Activated T-helper 17 cell treated with anti-CD3 and anti-CD28 coated beads, Interleukin-2, amount 50 U/mL, for 72 hours (primary cell): ENCODE measurements at places on chromosomes 5 and 9. TPM values are rescaled to one million over a fixed set of nuclear protein-coding genes. Genes with fewer than 3 reads are reported as not detected.
A peak's percentile ranks its signal among the peaks of the same experiment; 100 is the strongest.

The MARVELD2 gene
- total RNA-seq: 0.37 TPM

The CA9 gene
- total RNA-seq: 0.89 TPM

The RAD23B gene
- 67.7 TPM for total RNA-seq

The KCNT1 gene
- not detected for total RNA-seq

The SLC2A6 gene
- total RNA-seq: 1.4 TPM

DNA sequence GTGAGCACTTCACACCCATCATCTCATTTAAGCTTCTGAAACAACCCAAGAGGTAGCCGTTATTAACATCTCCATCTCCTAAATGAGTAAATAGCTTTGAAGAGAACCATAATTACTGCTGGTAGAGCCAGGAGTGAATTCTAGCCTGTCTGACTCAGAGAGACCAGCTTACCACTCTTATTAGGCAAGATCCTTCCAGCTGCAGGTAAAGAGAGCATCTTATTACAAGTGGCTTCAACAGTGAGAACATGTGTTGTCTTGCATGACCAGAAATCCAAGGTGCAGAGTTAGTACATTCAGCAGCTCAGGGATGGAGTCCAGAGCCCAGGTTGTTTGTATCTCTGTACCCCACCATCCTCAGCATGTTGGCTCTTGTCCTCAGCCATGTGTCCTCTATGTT lies 10.9 kb upstream of the AFAP1L1 start:
- no peak for ATAC-seq

- peak; percentile 63 for ATAC-seq
Measured at GRCh38 chr5:36875790-36876298, 725 bp upstream of the NIPBL start.

GRCh38 chr5:158873104-158873503 lies 226.6 kb downstream of the EBF1 start:
- no peak for ATAC-seq

DNA sequence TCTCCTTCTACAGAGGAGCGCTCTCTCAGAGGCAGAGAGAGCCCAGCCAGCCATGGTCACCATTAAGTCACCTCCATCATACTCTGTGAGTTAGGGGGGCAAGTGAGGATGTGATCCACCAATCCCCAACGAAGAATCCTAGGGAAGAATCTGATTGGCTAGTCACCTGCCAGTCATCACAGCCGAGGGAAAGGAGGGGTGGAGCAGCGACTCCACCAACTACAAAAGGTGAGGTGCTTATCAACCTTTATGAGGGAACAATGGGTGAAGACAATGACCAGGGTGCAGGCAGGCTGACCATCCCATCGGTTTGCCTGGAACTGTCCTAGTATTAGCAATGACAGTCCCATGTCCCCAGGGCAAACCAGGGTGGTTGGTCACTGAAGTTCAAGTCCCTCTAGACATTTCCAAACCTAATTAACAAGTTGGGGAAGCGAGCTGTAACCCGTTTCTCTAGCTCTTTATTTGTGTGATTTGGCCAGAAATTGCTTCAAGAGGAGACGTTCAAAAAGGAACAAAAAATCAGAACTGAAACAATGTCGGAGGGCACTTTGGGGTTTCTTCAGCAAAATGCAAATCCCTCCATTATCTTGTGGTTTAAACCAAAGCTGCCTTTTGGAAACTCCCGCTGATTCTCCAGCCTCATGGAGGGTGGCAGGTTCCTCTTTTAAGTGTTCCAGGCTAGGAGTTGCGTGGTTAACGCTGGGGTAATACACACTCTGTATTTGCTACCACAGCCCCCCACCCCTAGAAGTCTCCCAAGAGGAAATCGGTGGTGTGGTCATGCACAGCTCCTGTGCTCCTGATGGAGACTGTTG lies 18.8 kb upstream of the FCN1 start:
- no peak for ATAC-seq

DNA sequence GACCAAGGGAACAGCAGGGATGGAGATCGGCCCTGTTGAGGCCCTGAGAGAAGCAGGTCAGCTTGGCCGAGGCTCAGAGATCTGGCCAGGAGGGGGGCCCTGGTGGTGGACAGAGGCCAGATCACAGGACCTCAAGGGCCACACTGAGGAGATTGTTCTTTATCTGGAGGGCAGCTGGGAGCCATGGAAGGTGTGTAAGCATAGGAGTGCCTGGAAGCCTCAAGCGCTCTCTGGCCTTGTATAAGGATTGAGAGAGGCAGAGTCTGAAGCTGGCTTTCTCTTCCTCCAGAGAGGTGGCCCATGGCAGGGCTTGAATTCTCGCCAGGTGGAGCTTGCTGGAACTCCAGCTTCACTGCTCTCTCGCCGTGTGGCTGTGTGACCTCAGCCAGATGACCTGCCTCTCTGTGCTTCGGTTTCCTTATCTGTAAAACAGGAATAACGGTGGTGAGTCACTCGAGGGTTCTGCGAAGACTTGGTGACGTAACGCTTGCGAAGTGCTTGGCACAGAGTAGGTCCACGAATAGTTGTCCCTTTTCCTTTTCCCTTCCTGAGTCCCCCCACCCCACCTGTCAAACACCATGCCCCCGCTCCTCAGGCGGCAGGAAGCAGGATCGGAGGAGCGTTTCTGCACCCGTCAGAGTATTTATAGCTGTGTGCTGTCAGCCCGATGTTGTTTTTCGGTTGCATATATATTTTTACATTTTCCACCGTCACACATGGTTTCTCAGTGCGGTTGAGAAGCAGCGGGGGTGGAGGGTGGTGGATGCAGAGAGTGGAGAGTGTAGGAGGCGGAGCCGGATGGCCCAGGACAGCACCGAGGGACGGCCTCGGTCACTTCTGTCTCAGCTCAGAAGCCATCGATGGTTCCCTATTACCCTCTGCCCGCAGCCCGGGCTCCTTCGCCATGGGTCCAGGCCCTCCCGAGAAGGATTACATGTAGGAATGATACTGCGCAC lies 17.0 kb upstream of the CRB2 start:
- ATAC-seq: peak; percentile 78

- no peak for ATAC-seq
Measured at GRCh38 chr9:26193237-26193636, 515.0 kb upstream of the TUSC1 start.

DNA sequence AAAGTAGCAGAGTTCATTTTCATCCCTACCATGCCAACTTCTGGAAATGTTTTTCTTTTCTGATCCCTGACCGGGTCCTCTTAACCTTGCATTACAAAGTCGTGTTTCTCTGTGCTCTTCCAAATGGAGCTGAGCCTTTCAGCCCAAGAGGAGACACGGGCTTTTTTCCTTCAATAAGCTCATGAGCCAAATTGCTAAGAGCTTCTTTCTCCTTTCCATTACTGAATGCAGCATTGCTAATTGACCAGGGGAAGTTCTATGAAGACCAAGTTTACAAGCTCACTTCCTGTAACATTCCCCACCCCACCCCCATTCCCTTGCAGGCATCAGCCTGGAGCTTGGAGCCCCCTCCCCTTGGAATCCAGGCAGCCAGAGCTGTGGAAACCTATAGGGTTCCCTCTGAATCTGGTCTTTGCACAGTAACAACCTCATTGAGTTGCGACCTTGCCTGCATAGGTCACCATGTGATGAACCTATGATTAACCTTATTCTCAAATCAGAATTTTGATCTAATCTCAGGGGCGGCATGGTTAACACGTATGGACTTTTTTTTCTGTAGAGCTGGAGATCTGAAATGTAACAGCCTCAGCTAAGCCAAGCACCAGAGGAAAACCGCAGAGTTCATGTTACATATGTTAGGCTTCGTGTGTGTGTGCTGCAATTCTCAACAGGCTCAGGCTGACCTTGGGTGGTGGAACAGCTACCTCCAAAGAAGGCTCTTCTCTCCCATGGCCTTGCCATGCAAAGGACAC lies 395.7 kb upstream of the ZNF462 start:
- no peak for ATAC-seq

GRCh38 chr9:130407916-130408663 lies 36.7 kb upstream of the ASS1 start:
- no peak for ATAC-seq

GRCh38 chr5:59025734-59026133 lies 442.9 kb downstream of the RAB3C start:
- no peak for ATAC-seq

- ATAC-seq: no peak
Measured at GRCh38 chr9:111233963-111234362, 96.1 kb downstream of the OR2K2 start.

DNA sequence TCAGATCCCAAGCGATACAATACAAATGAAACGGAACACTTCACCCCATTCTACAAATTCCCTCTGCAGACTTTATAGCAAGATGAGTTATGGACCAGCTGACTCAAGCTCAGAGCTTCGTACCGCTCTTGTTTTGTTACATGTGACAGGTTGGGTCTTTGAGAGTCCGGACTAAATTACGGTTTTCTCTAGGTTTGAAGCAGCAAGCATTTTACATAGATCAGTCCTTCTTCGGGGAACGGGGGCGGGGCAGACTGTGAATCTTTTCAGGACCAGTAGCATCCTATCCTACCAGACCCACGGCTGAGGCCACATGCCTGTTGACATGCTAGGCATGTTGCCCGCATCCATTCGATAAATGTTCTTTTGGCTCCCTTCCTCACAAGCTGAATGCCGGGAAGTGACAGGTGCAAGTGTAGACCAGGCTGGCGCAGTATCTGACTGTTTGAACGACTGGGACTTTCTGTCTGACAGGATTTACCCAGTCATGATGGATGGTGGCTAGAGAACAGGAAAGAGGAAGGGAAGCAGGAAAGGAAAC lies 811.0 kb upstream of the GRAMD2B start:
- ATAC-seq: no peak

- no peak for ATAC-seq
Measured at GRCh38 chr5:78573318-78573717, 75.3 kb downstream of the LHFPL2 start.

- ATAC-seq: no peak
Measured at GRCh38 chr5:133756756-133757155, 144.4 kb upstream of the FSTL4 start.

DNA sequence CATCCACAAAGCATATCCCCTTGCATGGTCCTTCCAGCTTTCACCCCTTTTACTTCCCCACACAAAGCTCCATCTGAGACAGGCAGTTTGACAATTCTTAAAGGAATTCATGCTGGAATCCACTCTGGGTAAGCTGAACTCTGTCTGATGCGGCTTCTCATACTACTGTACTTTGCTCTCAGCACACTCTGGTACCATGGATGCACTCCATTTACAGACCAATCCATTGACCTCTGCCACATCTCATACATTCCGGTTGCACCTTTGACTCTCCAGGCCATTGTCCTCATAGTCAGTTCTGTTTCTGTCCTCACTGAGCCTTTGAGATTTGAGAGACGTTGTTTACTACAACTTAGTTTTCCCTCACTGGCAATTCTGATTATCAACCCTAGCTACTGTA lies 12.2 kb downstream of the SPATA9 start:
- ATAC-seq: no peak

DNA sequence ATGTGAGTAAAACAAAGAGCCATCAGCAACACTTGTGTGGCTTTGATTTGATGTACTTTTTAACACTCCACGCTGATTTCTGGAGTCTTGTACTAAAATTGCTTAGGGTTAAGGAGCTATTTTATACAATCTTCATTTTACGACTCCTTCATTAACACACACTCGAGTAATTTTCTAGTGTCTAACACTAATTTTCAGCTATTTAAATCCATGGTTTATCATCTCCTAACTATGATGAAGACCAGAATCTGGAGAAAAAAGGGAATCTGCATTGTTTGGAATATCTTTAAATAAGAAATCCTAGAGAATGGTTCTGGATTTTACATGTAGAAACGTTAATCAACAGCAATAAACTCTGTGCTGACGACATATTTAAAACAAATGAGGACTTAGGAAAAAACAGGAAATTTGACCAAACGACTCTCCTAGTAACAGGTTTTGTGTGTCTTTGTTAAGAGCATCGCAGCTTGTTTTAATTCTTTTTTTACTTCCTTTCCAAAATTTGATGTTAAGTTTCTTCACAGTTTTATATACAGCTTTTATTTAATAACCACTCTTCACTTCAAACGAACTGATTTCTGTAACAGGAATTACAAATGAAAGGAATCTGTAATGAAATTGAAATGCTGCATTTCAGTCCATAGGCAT lies 138.5 kb downstream of the AOPEP start:
- no peak for ATAC-seq

DNA sequence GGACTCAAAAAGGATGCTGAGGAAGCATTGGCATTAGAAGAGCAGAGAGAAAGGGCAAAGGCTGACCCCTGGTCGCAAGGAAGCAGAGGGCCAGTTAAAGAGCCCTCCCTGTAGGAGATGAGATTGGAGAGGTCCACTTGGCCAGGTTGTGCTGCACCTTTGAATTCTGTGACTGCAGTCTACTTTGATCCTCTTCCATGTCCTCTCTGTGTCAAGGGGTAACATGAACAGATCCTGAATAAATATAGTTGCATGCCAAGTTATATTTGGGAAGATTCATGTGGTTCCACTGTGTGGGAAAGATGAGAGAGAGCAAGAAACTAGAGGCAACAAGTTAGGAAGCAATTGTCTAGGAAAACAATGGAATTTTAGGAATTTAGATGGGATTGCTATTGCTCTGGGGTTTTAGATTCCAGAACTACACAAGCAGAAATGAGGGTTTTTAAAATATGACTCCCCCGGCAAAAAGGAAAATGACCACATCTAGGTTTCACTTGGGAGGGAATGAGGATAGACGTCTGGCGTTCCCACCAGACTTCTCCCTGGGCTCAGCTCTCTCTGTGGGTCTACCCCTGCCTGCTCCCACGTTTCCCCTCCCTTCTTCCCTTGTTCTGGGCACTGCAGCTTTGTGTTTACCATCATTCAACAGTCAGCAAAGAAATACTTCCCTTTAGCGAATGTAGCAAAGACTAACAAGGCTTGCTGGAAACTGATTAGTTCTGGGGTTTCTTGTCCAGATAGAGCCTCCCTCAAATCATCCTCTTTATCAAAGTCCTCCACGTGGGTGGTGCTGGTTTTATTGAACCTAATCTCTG lies 63.6 kb downstream of the SNX18 start:
- no peak for ATAC-seq

GRCh38 chr5:18496041-18496440 lies 861.8 kb downstream of the TAF11L14 start:
- ATAC-seq: no peak

DNA sequence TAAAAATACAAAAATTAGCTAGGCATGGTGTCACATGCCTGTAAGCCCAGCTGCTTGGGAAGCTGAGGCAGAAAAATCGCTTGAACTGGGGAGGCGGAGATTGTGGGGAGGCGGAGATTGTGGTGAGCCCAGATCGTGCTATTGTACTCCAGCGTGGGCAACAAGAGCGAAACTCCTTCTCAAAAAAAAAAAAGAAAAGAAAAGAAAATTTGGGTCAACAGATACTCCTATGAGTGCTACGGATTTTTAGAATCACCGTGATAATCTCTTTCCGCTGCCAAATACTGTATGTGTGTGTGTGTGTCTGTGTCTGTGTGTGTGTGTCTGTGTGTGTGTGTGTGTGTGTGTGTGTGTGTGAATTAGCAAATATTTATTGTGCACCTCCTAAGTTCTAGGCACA lies 64.4 kb downstream of the ARRDC3 start:
- ATAC-seq: peak; percentile 53

- ATAC-seq: no peak
Measured at GRCh38 chr9:72947984-72948465, 4.8 kb downstream of the ALDH1A1 start.
